Kidney (tissue), 22 donors: ENCODE measurements at places on chromosomes 7 and 10. TPM values are rescaled to one million over a fixed set of nuclear protein-coding genes. Genes with fewer than 3 reads are reported as not detected.

DNA sequence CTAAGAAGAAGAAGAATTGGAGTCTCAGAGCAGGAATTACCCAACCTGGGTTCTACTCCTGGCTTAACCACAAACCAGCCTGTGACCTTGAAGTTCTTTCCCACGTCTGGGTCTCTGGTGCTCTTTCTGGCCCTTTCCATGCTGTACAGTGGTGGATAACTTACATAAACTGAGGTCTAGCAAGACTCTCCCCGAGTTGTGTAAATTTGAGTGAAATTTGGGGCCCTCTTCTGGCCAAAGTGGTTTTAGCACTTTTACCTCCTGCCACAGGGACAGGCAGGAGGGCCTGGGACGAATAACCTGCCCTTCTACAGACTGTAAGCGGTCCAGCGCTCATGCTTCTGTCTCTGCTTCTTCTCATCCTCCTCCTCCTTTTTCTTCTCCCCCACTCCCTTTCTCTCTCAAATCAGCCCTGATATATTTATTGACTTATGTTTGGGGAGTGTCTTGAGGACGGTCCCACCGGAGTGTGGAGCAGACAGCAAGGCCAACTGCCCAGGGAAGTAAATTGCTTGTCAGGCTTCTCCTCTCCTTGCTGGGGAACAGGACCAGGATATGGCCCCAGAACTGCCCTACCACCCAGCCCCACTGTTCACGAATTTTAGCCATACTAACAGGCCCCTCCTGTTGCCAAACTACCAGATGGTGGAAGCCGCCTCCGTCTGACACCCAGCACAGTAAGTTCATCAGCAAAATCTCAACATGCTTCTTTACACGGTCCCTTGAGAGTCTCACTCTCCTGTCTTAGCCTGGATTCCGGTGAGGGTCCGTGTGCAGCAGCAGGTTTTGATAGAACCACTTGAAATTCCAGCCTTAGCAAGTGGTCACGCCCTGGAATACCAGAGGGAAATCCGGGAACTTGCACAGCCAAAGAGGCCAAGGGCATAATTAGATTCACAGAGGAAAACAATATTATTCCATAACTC is 4.0 kb upstream of the SH3PXD2A start:
- DNase-seq, result peak; percentile 85

GRCh38 chr7:101628522-101628921 is 574 bp downstream of the MYL10 start:
- DNase-seq, result no peak

- DNase-seq, result peak; percentile 23
Observed at GRCh38 chr10:116608686-116609594, 11.8 kb upstream of the PNLIPRP2 start.

GRCh38 chr10:97738616-97739015 is 1.7 kb downstream of the ZFYVE27 start:
- DNase-seq, result no peak

DNA sequence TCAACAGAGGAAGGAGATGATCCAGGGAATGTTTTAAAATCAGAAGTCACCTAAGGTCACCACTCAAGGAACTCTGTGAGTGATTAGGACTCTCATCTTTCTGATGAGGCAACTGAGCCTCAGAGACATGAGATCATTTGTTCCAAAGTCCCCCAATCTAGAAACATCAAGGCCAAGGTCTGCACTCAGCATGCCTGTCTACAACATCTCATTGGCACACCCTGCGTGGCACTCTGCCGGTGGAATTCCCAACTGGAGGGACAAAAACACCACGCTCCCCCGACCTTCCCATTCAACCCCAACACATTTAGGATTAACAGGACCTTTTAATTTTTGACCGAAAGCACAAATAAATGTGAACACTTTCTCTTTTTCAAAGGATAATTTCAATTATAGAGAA is 31.4 kb downstream of the CPXM2 start:
- DNase-seq, result no peak

DNA sequence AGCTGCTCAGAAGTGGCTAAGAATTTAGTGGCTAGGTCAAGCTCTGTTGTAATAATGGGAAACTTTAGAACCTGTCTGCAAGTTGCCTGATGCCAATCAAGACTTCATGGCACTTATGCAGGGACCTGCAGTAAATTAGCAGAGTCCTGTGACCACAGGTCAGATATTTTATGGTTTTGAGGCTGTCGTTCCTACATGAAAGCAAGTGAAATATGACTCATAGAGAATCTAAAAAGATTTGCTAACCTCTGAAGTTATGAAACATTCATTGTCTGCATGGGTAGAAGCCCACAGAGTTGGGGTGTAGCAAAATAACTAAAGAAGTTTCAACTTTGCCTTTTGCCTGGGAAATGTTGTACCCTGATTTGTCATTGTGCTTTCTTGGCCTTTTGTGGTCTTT is 32.3 kb downstream of the SLC39A12 start:
- DNase-seq, result peak; percentile 13

GRCh38 chr10:43292755-43293676 is 26.2 kb upstream of the RASGEF1A start:
- DNase-seq, result peak; percentile 75

- DNase-seq, result no peak
Observed at GRCh38 chr10:100485366-100485765, 22.6 kb downstream of the WNT8B start.

- DNase-seq, result no peak
Observed at GRCh38 chr7:23020742-23021401, 6.9 kb upstream of the HYCC1 start.

- no peak for DNase-seq
Observed at GRCh38 chr10:98577578-98577977, 130.8 kb upstream of the HPS1 start.

- DNase-seq, result no peak
Observed at GRCh38 chr10:10662716-10663408, 354.8 kb upstream of the CELF2 start.

DNA sequence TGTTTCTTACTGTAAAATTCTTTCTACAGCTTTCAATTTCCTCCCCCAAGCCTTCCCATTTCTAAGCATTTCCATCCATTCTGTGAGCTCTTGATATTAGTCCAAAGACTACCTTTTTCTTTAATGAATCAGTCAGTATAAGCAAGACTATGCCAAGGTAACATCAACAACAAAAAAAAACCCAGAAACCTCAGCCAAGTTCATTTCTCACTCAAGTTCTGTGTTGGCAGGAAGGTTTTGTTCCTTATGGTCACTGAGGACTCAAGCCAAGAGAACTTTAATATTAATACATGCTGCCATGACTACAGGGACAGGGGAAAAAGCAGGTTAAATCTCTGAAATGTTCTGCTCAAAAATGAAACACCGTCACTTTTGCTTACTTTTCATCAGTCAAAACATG is 621.2 kb upstream of the NRP1 start:
- DNase-seq, result no peak

DNA sequence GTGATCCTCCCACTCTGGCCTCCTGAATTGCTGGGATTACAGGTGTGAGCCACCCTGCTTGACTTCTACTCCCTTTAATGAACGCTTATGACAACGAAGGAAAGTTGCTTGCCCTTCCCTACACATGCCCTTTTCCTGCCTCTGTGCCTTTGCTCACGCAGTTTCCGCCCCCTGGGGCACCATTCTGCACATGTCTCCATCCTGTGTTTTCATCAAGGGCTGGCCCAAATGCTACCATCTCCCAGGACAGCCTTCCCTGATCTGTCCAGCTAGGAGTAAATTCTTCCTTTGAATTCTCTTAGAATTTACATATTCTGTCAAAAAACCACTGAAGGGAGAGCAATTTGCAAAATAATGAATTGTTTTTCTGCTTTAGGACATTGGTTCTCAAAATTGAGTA is 50.0 kb upstream of the KMT2C start:
- DNase-seq, result no peak

GRCh38 chr7:116702046-116702785 is 30.2 kb downstream of the MET start:
- DNase-seq, result no peak

- no peak for DNase-seq
Observed at GRCh38 chr7:136405931-136406777, 429.0 kb upstream of the MTPN start.

GRCh38 chr10:82041018-82041417 is 166.0 kb downstream of the NRG3 start:
- no peak for DNase-seq

DNA sequence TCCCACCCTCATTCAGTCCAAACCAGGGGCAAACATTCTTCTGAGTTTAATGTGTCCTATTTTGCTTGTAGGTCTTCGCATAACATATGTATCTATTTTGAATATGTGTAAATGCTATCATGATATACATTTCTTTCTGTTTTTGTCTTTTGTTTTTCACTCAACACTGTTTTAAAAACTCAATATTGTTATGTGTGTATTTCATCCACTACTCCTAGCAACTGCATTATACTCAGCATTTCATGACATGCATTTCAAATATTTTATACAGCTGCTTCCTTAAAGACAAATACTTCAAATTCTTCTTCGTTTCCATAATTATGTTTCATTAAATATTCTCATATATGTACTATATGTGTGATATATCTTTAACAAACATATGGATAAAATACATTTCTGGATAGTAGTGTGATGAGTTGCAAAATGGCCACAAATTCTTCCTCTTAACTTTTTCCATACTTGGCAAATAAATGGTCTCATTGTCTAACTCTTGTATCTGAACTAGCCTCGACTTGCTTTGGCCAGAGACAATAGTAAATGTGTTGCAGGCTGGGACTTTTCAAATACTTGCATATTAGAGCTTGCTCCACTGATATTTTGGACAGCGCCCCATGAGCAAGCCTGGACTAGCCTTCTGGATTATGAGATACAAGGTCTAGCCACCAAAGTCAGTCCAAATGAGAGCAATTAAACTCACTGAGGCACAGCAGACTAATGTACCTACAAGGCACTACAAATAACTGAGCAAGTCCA is 539.7 kb upstream of the KCND2 start:
- DNase-seq, result no peak

- no peak for DNase-seq
Observed at GRCh38 chr10:88788924-88789323, 13.6 kb upstream of the LIPM start.

DNA sequence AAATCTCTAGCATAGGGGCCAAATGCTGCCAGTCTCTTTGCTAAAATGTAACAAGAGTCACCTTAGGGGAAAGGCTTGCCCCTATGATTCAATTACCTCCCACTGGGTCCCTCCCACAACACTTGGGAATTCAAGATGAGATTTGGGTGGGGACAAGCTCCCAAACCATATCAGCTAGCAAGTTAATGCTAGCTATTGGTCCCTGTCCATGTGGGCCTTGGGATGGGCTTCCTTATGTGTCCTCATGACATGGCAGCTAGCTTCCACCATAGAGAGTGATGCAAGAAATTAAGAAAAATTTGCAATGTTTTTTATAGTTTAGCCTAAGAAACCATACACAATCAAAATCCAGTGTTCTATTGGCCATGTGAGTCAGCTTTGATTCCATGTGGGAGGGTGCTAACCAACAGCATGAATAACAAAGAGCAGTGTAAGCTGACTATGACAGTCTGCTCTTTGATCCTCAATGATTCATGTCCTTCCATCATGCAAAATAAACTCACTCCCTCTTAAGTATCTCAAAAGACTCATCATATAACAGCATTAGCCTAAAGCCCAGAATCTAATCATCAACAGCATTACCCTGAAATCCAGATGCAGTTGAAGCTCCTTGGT is 21.7 kb upstream of the ZNF365 start:
- DNase-seq, result no peak

DNA sequence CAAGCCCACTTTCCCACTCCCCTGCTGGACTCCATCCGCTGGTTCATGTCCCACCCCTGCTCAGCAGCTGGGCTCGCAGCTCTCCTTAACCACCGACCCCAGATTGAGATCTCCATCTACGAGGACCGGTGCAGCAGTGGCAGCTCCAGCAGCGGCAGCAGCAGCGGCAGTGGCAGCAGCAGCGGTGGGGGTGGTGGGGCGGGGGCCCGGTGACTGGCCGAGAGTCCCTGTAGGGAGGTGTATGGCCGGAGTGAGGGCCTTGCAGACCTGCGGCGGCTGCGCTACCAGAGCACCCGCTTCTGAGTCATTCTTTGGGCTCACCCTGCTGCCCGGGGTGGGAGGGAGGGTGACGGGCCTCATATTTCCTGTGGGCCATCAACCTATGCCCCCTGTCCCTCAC is 15.8 kb downstream of the GOLGA7B start:
- no peak for DNase-seq

DNA sequence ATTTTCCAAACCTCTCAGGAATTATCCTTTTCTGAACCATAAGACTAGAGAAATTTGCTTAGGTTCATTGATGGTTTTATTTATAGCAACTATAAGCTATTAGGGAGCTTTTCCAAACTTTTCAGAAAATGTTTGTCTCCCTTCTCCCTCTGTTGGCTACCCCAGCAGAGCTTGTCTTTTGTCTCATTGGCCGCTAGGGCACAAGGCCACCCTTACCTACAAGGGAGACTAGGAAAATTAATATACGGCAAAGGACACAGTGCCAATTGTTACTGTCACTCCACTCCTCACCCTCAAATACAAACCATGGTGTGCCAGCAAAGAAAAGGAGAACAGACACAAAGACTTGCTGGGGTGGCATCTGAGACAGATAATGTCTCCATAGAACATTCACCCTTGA is 471.4 kb downstream of the XPNPEP1 start:
- no peak for DNase-seq

DNA sequence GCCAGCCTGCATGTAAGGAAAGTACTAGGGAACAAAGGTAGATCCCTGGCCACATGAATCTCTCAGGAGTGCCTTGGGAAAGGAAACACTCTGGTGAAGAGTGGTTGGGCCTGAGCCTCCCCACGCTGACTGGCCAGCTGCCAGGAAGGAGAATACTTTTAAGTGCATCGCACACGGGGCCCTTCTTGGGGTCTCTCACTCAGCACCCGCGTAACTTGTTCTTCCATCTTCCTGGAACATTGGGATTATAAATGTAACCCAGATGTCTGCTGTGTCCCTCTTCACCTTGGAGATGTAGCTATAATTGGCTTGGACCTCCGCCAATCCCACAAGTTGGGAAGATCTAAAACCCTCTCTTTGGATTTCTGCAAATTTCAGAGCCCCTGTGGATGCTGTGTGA is 4.4 kb upstream of the GLI3 start:
- DNase-seq, result no peak

DNA sequence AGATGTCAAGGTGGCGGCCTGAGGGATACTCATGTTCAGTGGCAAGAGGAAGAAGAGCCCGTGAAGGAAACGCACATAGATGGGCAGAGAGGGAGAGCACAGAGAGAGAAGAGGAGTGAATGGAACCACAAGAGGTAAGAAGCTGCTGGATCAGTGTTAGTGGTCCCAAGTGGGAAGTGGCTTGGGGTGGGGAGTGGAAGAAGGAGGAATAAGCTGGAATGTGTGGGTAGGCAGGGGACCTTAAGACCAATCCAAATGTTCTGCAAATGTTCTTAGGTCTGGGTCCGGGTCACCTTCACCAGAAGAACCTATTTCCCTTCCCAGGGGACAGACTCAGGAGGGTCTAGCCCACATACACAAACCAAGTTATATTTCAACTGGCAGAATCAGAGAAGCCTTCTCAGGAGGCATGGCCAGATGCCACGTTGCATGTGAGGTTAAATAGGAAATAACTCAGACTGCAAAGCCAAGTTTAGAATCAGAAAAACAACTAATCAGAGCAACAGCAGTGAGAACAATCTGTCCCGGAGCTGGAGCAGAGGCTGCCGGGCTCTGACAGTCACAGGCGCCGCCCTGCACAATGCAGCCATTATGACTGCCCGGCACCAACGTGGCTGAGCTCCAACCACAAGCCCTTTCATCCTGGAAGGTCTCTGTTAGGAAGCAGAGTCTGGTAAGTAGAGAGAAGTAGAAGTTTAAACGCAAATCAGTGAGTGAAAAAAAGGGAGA is 78.6 kb upstream of the ARMC3 start:
- DNase-seq, result peak; percentile 94

Gene PRKCQ
- 17.5 TPM for total RNA-seq

Gene OPALIN
- not detected for total RNA-seq

Gene TMEM213
- total RNA-seq, result 30.2 TPM

Gene HOGA1
- total RNA-seq, result 28.8 TPM

Gene FEZF1
- total RNA-seq, result not detected

Gene HYAL4
- total RNA-seq, result not detected

Gene HHEX
- 10.0 TPM for total RNA-seq
